Amniotic stem cell (primary cell): ENCODE measurements at places on chromosomes 11 and 22.

DNA sequence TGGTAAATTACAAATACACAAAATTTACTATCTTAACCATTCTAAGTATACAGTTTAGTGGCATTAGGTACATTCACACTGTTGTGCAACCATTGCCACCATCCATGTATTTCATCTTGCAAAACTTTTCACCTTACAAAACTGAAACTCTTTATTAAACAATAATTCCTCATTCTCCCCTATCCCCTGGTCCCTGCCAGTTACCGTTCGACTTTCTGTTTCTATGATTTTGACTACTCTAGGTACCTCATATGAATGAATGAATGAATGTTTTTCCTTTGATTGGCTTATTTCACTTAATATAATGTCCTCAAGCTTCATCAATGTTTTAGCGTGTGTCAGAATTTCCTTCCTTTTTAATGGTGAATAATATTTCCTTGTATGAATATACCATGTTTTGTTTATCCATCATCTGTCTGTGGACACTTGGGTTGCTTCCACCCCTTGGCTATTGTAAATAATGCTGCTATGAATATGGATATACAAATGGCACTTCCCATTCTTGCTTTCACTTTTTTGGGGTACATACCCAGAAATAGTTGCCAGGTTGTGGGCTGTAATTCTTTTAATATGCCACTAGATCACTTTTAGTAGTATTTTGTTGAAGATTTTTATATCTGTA lies 93.0 kb downstream of the UVRAG start:
- no peak for DNase-seq

DNA sequence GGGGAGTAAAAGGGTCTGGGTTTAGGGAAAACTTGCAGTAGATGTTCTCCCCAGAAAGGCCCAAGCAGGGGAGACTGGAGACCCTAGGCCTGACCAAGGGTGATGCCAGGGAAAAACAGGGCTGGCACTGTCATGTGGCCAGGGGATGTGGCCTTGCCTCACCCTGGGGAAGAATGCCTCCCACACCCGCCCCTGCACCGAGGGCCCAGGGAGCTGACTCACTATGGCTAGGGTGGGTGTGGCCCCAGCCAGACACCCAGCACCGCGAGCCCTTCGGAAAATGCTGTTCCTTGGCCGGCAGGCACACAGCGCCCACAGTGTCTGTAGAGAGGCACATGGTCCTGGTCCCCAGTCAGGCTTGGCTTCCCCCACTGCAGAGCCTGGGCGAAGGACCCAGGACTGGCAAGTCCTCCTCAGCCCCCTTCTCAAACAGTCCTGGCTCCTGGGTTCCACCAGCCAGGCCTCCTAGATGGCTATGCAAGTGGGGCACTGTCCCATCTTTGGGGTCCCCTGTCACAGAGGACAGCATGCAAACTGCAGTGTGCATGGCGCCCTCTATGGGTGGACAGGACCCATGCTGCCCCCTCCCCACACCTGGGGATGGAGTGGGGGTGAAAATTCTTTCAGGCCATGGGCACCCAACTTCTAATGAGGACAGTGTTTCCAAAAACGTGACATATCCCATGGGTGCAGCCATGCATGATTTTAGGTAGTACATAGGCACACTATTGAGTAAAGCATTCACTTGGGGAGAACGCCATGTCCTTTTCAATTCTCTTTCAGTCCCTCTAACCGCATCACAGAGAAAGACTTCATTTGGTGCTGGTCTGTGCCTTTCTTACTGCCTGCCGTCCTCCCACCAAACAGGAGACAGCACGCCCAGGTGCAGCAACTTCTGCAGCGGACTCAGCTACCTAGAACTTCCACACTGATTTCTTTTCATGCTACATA lies 15.2 kb downstream of the TMPRSS5 start:
- no peak for DNase-seq

DNA sequence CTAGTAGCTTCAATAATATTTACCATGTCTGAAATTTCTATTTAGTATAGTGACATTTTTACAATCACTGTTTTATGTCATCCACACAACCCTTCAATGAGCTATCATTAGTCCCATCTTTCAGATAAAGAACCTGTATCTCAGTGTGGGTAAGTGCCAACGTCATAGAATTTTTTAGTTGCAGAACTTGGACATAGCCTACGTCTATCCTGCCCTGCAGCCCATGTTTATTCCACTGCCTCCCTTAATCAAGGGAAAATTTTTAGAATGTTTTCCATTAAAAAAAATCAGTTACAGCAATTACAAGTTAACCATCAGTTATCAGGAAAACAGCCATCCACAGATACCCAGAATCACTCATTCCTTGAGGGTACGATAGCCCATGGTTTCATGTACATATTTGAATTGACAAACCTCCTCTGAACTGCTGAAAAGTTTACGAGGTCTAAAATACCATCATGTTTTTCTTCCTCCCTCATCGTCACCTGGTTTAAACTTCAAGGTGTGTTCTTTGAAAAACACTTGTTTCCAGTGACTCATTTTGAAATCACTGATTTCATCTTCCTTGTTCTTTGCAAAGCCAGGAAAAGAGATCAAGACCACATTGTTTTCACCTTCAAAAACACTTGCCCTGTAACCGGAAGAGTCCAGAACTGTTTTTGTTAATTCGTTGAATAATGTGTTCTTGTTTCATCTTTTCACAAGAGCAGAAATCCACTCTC lies 100.9 kb downstream of the FAM76B start:
- DNase-seq, result no peak

- DNase-seq, result no peak
Observed at GRCh38 chr11:73280626-73281025, 8.5 kb downstream of the P2RY6 start.

- peak; percentile 22 for DNase-seq
Observed at GRCh38 chr11:9664276-9665171, 647 bp downstream of the SWAP70 start.

DNA sequence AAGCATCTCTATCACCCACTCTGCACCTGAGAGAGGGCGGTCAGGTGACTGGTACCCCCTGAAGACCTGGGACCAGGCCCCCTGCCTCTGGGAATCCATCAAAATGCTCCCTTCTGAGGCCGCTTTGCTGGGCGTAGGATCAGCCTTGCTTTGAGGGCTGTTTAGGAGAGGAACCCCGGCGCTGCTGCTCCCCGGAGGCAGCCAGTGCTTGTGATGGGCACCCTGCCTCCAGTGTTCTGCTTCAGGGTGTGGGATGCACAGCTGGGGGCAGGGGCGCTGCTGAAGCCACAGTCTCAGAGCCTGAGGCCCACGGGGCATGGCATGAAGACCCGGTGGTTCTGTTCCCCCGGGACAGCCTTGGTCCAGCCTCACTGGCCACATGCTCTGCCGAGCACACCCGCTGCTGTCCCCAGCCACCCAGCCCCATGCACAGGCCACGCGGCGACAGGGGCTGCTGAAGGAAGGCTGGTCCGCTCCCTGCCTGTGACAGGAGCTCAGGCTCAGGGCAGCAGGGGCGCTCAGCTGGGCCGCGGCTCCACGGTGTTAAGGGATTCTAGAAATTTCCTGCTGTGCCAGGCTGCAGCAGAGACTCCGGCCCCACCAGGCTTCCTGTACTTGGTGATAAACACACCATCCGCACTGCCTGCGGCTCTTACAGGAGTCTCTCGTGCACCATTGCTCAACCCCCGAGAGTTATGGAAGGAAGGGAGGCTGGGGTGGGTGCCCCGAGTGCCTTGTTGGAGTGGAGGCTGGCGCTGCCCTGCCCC lies 91.0 kb downstream of the KCNQ1 start:
- DNase-seq, result no peak

GRCh38 chr11:11220786-11221185 lies 132.3 kb downstream of the CSNK2A3 start:
- no peak for DNase-seq
